ENCODE measurements at places on chromosomes 4 and X.

- DNase-seq = peak; percentile 87
Observed at GRCh38 chr4:134202166-134202956, 772 bp upstream of the PABPC4L start.

DNA sequence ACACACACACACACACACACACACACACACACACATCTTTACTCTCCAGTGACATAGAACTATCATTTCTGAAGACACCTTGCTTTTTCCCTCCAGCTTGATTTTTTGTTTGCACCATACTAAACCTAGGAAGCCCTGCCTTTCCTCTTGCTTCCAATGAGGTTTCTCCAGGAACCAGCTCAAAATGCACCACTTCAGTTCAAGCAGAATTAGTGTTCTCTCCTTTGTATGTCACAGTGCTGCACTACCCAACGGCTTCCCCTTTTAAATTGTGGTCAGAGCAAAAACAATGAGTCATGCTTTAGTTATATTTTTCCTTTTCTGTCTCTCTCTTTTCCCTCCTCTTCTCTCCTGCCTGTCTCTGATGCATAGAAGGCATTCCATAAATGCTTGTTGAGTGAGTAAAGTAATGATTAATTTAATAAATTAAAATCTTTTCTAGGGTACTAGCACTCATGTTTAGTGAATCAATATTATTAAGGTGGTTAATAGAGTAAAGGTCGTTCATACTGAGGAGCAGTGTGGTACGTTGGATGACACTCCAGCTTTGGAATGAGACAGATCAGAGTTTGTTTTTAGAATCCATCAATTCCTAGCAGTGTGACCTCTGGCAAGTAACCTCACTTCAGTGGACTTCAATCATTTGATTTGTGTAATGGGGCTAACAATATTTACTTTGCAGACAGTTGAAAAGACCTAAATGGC, 5.9 kb downstream of the RTL3 start:
- DNase-seq = peak; percentile 78

DNA sequence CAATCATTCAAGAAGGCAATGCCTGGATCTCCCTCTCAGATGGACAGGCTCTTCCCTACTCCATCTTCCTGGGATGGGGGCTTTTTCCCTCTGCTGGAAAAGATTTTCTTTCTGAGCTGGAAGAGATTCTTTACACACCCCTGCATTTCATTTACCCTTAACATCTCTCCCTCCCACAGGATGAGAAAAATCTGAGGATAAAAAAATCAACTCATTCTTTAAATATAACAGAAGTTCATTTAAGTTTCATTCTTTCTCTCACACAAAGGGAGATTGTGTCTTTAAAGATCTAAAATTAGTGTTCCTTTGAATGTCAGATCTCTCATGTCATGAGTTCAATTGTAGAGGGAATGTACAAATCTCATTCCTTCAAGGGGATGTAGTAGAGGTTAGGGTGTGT, 109.0 kb downstream of the ZNF518B start:
- DNase-seq = no peak

GRCh38 chr4:126973201-126973600, 659.6 kb upstream of the INTU start:
- DNase-seq = peak; percentile 40

GRCh38 chr4:39169426-39169825, 12.9 kb upstream of the WDR19 start:
- peak; percentile 18 for DNase-seq

DNA sequence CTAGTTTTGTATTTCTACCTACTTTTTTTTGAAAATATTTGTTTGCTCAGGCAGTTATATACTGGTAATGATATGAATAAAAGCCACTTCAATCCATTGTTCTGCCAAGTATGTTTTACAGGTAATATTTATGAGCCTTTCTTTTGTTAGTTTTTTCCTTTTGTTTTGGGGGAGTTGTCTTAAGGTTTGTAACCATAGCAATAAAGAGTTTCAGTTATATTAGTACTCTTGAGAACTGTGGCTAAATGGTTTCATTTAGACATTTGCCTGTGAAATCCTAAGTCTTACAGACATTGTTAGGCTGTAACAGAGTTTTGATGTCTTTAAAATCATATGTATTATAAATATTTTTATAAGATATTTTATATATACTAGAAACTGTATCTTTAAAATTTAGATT, 150.1 kb downstream of the DIPK2B start:
- no peak for DNase-seq

GRCh38 chrX:9420275-9421265, 44.3 kb upstream of the TBL1X start:
- no peak for DNase-seq

DNA sequence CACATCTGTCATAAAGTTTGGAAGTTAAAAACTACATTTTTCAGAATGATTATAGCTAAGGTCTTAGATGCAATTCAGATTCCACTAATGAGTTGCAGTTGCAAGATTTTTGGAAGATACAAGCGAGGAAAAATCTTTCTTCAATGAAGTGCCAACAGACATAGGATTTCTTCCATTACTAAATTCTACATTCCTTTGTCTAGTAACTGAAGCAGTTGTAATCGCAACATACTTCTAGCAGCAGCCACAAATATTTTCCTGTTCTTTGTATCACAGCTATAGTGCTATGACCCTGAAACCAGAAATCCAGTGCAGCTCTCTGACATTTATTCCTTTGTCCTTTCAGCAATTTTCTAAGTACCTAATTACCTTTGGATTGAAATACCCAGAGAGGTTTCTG, 225.2 kb upstream of the SLIT2 start:
- peak; percentile 34 for DNase-seq

DNA sequence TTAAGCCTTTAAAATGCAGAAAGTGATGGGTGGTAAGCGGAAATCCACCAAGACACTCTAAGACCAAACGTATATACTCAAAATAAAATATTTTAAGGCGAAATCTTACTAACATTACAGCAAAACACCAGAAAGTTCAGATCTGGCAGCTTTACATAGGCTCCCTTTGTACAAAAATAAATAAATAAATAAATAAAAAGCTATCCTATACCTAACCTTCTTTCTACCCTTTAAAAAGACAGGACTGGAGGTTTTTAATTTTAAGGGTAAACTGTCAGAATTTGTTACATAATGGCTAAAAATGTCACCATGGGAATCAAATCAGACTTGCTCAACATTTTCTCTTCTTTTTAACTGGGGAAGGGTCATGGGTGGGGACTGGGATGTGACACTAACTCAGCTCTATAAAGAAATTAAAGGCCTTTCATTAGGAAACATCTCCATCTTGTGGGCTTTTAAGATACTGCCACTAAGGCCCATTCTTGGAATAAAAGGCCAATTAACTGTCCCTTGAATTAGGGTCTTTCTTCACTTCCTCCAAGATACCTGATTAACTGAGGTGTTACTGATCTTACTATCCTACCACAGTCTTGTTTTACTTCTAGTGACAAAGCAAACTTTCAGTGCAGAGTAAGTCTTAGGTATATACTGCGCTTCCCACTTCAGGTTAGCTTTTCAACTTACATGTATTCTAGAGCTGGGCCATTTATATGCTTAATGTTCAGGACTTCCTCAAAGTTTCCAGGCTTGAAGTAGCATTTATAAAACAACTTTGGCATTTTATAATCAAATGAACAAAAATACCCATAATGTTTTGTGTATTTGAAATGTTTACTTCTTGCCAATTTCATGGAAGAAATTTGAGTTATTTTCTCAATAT, 13.3 kb downstream of the HNRNPD start:
- DNase-seq = peak; percentile 28

DNA sequence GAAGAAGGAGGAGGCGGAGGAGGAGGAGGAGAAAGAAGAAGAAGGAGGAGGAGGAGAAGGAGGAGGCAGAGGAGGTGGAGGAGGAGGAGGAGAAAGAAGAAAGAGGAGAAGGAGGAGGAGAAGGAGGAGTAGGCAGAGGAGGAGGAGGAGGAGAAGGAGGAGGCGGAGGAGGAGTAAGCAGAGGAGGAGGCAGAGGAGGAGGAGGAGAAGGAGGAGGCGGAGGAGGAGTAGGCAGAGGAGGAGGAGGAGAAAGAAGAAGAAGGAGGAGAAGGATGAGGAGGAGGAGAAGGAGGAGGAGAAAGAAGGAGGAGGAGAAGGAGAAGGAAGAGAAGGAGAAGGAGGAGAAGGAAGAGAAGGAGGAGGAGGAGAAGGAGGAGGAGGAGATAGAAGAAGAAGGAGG, 19.9 kb downstream of the MRFAP1 start:
- DNase-seq = peak; percentile 51

GRCh38 chr4:152063621-152064240, 302.9 kb upstream of the GATB start:
- no peak for DNase-seq

- DNase-seq = no peak
Observed at GRCh38 chr4:40858962-40859361, 109.2 kb downstream of the NSUN7 start.
